Foreskin fibroblast (primary cell): ENCODE measurements at places on chromosomes 13 and 19.

GRCh38 chr13:97502181-97502580, 68.2 kb downstream of the RAP2A start:
- peak; percentile 5 for DNase-seq

- no peak for DNase-seq
Observed at GRCh38 chr13:82817133-82817532, 1065.1 kb downstream of the SLITRK1 start.

DNA sequence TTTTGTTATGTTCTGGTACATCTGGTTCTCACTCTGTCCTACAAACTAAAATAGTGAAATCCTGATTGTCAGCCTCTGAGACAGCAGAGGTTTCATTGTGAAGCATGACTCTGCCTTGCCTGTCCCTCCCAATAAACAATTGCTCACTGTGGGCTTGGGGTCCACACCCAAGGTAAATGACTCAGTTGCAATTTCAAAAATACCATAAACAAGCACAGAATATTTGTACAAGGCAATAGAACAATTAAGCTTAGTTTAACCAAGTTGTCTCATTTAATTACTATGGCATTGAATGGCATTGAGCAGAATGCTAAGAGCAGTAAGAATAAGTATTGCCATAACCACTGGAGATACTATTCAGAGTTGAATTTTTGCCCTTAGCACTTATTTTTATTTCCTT, 353.6 kb downstream of the SPRY2 start:
- DNase-seq = peak; percentile 86

GRCh38 chr13:42561752-42562467, 12.0 kb upstream of the TNFSF11 start:
- peak; percentile 56 for DNase-seq

DNA sequence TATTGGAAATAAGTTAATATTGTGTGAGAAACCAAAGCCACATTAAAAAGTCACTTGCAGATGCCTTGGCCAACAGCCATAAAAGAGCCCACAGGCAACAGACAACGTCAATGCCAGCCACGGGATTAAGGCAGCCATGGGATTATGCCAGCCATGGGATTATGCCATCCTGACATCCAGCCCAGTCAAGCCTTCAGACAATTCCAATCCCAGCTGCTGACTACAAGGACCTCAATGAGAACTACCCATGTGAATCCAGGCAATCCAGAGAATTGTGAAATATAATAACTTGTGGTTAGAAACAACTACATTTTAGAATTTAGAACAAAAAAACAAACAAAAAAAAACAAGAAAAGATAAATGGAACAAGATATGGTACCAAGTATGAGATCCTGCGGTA, 356.6 kb downstream of the EFNB2 start:
- DNase-seq = peak; percentile 33

- DNase-seq = no peak
Observed at GRCh38 chr13:79398127-79398526, 7.9 kb downstream of the RBM26 start.

DNA sequence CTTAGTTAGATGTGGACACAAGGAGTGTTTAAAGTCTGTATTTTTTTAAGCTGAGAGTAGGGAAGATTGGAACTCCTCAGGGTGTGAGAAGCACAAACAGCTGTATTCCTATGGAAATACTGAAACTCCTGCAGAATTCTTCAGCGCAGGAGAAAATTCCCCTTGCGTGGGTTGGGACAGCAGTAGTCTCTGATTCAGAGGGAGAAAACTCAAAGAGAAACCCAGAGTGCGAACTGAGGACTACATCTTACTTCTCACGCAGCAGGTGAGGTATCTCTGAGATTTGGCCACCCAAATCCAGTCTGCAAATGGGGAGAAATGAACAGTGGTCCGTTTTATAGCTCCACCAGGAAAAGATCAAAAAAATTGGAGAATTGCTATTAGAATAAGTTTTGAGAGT, 60.9 kb downstream of the FRY start:
- no peak for DNase-seq
